Midbrain (tissue), 1 donor: ENCODE measurements at places on chromosomes 5 and 9.
A peak's percentile ranks its signal among the peaks of the same experiment; 100 is the strongest.

GRCh38 chr5:123358751-123359150 lies 64.5 kb downstream of the CEP120 start:
- no peak for DNase-seq

- no peak for DNase-seq
Measured at GRCh38 chr5:167857321-167857720, 434.1 kb upstream of the WWC1 start.

DNA sequence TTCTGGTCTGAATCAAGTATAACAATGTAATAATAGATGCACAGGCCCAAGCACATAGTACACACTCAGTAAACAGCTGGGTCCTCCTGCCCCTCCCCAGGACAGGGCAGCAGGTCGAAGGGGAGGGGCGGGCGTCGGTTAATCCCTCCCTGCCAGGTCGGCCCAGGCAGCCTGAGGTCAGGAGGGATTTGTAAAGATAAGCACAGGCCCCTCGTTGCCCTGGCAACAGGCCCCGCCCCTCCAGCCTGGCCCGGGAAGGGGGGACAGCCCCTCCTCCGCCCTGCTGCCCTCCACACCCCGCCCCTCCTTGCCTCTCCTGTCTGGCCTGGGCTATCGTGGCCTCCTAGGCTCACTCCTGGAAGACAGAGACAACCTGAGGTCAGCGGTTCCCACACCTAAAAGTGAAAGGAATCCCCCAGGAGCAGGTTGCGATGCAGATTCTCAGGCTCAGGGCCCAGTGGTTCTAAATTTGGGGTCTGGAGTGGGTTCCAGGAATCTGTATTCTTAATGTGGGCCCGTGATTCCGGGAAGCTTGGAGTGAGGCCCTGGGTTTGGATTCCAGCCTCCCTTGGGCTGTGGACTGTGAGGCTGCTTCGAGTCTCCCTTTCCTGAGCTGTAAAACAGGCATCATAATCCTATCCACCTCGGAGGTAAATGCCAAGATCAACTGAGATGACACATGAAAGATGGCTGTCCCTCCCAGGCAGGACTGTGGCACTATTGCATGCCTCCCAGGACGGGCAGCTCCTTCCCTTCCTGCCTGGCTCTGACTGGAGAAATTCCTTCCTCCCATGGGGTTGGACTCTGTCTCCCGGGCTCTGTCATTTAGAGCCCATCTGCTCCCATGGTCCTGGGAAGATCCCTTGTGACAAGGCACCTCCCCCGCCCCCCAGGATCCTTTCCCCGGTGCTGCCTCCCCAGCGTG lies 4.4 kb downstream of the CRB2 start:
- DNase-seq, result no peak

- no peak for DNase-seq
Measured at GRCh38 chr9:108674766-108675530, 180.8 kb downstream of the ACTL7B start.

- no peak for DNase-seq
Measured at GRCh38 chr9:14437354-14438231, 123.7 kb upstream of the NFIB start.

- DNase-seq, result no peak
Measured at GRCh38 chr9:117034866-117035265, 347.8 kb downstream of the TRIM32 start.

- DNase-seq, result no peak
Measured at GRCh38 chr9:117021906-117022305, 334.8 kb downstream of the TRIM32 start.

DNA sequence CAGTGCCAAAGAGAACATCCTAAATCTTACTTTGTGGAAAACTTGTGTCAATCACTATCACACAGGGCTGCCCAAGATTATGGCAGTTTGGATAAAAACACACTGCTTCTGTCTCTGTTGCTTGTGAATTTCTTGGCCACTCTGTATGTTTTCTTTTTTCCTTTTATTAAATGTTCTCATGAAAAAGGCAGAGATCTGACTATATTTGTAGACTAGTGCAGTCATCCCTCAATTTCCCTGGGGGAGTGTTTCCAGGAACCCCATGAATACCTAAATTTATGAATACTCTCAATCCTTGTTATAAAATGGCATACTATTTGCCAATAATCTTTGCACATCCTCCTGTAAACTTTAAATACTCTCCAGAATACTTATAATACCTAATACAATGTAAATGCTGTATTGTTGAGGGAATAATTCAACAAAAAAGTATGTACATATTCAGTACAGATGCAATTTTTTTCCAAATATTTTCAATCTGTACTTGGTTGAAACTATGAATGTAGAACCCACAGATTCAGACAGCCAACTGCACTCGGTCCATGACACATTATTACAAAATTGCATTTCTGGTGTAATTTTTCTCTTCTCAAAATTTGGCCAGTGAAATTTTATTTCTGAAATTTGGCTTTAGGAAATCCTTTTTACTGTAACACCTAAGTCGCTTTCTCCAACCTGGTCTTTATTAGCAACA lies 391.9 kb upstream of the PRR16 start:
- DNase-seq, result no peak

DNA sequence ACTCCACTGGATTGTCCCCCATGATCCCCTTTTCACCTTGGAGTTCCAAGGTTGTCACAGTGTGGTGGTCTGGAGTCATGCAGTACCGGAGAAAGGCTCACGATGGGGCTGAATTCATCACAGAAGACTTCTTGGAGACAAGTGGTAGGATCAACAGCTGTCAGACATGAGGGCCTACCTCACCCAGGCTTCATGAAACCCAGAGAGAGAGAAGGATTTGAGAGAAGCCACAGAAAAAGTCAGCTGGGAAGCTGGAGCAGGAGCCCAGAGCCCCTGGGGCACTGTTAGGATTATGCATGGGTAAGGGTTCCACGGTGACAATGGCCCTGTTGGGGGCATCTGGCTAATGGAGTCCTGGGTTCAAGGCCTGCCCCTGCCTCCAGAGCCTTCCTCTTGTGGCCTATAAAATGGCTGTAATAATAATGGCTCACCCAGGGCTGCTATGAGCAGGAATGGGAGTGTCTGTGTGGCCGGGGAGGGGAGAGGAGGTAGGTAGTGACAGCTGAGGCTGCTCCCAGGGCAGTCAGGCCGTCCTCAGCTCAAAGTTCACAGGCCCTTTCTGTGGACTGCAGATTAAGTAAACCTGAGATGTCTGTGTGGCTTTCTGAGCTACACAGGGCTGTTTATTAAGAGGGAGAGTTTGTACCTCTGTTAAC lies 910 bp downstream of the TRIM14 start:
- no peak for DNase-seq

- no peak for DNase-seq
Measured at GRCh38 chr5:117604845-117605244, 1030.2 kb upstream of the SEMA6A start.

- no peak for DNase-seq
Measured at GRCh38 chr5:115337882-115338281, 41.4 kb upstream of the CCDC112 start.

GRCh38 chr5:149448431-149448830 lies 69.3 kb upstream of the IL17B start:
- no peak for DNase-seq

- no peak for DNase-seq
Measured at GRCh38 chr5:57855831-57856230, 373.2 kb upstream of the ACTBL2 start.

- DNase-seq, result no peak
Measured at GRCh38 chr9:5767968-5768932, 64.7 kb downstream of the ERMP1 start.

GRCh38 chr9:84228130-84228720 lies 112.3 kb downstream of the SLC28A3 start:
- DNase-seq, result no peak

DNA sequence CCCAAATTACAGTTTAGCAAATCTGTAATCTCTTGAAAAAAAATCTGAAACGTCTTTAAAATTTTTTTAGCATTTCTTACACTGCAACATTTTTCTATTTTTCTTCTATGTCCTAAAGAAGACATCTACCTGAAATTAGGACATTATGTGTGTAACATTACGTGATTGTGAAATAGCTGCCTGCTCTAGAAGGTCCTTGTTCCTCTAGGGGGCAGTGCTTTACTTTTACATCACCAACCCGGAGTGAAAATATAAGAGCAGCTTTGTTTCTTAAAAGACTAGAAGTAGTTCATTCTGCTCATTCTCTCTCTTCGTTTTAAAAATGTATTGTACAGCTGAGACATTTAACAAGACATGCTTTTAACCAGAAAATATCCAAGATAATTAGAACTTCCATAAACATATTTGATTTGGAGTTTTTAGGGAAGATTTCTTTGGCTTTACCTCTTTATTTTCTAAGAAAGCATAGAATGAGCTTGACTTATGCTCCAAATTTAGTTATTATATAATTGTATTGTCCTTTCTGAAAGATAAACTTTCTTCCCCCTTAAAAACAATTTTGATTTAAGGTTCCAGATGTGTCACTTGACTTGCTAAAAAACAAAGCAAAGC lies 48.1 kb upstream of the RIOK2 start:
- DNase-seq, result peak; percentile 83

- no peak for DNase-seq
Measured at GRCh38 chr9:90502134-90502533, 140.5 kb downstream of the DIRAS2 start.

- no peak for DNase-seq
Measured at GRCh38 chr5:121834021-121834420, 17.7 kb upstream of the FTMT start.

DNA sequence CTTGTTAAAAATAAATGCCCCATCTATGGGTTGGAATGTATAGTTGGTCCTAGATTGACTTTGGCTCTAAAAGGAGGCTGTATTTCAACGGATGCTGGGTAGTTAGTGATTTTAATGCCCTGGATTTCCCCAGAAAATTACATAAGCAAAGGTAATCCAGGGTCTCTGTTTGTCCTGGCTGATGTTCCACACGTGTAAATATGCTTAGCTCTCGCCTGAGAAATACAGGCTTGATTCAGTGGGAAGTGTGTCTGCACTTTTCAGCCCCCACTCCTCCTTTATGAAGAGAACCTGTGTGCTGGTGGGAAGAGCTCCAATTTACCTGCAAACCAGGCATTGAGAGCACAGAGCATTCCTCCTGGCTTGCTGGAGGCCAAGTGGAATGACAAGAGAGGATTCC lies 294.6 kb upstream of the CLINT1 start:
- no peak for DNase-seq

DNA sequence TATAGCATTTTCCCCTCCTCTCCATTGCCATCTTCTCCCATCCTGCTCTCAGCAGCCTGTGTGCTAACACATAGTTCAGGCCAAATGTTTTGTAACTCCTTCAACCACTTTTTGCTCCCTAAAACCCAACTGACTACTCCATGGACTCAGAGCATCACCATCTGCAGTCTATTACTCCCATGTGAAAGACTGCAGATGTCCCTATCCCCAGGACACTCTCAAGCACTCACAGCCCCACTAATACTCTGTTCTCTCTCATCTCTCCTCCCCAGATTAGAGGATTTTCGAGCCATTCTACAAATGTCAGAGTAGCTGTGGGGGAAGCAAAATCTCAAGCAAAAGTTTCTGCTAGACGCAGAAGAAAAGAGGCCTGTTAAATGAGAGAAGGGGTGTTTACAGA lies 99.3 kb downstream of the ITGA1 start:
- no peak for DNase-seq

DNA sequence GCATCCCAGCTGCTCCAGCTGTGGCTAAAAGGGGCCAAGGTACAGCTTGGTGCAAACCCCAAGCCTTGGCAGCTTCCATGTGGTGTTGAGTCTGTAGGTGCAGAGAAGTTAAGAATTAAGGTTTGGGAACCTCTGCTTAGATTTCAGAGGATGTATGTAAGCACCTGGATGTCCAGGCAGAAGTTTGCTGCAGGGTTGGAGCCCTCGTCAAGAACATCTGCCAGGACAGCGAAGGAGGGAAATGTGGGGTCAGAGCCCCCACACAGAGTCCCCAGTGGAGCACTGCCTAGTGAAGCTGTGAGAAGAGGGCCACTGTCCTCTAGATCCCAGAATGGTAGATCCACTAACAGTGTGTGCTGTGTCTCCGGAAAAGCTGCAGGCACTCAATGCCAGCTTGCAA lies 236.2 kb upstream of the ADRA1B start:
- no peak for DNase-seq

DNA sequence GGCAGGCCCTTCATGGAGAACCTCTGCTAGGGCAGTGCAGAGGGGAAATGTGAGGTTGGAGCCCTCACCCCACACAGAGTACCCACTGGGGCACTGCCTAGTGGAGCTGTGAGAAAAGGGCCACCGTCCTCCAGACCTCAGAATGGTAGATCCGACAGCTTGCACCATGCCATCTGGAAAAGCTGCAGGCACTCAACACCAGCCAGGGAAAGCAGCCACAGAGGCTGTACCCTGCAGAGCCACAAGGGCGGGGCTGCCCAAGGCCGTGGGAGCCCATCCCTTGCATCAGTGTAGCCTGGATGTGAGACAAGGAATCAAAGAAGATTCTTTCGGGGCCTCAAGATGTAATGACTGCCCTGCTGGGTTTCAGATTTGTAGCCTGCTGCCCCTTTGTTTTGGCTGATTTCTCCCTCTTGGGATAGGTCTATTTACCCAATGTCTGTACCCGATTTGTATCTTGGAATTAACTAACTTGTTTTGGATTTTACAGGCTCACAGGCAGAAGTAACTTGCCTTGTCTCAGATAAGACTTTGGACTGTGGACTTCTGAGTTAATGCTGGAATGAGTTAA lies 16.6 kb upstream of the ZDHHC11 start:
- no peak for DNase-seq

DNA sequence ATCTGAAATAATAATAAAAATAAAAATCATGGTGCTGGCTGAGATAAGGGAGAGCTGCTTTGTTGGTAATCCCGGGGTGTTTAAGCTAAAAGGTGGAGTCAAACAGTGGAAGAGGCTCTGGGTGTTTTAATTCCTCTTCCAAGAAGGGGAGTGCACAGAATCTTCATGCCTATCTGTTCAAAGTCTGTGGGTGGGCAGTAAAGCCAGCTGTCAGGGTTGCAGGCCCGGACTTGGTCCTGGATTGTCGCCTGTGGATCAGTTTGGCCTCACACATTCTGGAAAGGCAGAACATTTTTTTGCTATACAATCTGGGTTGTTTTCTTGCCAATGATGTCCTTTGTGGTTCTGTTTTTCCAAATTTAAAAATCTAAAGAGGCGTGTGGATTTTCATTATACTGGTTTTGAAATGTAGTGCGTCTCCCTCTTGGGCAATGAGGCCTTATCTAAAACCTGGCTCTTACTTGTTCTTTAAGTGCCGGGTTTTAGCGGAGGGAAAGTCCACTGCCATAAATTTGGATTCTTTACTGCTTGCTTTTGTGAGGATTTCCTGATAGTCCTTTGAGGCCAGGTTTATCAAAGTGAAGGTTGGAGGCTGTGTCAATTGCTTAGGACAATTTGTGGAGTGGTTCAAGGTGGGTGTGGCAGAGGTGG lies 5.8 kb downstream of the ANKDD1B start:
- DNase-seq, result no peak
